ENCODE measurements at places on chromosomes 6 and 20.

DNA sequence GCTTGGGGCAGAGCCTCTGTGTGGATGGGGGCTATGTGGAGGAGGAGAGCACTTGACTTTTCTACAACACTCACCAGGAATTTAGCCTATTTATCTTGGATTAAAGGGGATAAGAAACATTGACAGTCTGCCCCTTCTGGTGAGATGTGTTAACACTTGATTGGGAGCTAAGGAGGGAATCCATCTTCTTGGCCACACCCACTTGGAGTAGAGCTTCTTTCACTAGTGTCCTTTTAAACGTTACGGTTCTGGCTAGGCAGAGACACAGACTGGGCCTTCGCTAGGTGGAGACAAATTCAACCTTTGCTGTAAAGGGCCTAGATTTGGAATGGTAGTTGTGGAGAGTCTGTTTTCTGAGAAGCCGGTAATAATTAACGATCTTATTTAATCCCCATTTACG, 15.5 kb upstream of the TPBG start:
- DNase-seq: no peak

GRCh38 chr6:10479939-10480700, 41.0 kb upstream of the GCNT2 start:
- DNase-seq: no peak

DNA sequence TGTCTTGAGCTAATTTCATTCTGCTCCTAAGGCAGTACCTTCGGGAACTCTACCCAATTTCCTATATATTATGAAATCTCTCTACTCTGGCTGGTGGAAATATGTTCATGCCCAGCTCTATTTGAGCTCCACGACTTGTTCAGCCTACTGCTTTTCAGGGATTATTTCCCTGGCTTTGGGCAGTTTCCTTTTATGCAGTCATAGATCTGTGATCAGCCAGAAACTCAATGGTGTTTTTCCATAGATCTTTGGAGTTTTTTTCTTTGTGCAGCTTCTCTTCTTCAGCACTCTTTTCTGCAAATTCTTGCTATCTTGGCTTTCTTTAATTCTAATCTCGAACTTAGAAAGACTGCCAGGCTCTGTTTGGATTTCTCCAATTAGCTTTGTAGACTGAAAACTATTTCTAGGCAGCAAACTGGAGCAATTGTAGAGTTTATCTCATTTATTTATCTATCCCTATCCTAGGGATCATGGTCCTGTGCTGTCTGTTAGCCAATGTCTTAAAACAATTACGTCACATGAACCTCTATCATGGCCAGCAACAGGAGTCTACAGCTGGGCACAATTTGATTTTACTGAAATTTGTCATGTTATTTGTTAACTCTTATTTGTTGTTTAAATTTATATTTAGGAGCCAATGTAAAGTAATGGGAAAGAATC, 328.4 kb downstream of the BCKDHB start:
- DNase-seq: no peak

DNA sequence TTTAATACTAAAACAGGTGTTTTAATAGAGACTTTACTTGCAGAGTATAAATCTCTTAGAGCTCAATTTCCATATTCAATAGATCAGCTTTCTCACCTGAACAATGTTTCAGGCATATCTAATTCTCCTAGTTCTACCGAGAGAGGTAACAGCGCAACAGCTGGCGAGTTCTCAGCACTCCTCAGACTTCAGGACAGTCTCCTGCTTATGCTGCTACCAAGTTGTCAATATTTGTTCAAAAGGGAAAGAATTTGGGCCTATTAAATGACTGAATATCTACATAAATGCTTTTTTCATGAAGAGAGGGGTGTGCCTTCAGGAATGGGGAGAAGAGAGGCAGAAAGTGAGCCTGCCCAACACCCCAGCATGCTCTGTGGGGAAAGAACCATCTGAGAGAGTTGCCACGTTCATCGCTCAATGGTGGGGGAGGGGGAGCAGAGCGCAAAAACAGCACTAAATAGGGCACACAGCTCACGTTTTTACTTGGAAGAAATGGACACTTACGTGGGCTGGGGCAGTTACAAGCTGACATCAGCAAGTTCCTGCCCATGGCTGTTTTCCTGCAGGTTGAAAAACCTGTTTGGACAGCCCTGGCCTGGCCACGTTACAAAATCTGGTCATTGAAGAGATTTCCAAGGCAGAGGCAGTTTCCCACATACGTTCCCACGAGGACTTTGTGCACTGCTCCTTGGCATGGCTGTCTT, 38.0 kb downstream of the EZR start:
- no peak for DNase-seq
